Thoracic aorta (tissue), 2 donors: ENCODE measurements at places on chromosomes 5 and 9.

GRCh38 chr9:38368731-38369130, 23.8 kb upstream of the ALDH1B1 start:
- no peaks in the 10 kb centered on the region for H3K36me3 ChIP-seq
- no peaks in the 10 kb centered on the region for H3K4me1 ChIP-seq
- H3K27me3 ChIP-seq, result no peaks in the 10 kb centered on the region

DNA sequence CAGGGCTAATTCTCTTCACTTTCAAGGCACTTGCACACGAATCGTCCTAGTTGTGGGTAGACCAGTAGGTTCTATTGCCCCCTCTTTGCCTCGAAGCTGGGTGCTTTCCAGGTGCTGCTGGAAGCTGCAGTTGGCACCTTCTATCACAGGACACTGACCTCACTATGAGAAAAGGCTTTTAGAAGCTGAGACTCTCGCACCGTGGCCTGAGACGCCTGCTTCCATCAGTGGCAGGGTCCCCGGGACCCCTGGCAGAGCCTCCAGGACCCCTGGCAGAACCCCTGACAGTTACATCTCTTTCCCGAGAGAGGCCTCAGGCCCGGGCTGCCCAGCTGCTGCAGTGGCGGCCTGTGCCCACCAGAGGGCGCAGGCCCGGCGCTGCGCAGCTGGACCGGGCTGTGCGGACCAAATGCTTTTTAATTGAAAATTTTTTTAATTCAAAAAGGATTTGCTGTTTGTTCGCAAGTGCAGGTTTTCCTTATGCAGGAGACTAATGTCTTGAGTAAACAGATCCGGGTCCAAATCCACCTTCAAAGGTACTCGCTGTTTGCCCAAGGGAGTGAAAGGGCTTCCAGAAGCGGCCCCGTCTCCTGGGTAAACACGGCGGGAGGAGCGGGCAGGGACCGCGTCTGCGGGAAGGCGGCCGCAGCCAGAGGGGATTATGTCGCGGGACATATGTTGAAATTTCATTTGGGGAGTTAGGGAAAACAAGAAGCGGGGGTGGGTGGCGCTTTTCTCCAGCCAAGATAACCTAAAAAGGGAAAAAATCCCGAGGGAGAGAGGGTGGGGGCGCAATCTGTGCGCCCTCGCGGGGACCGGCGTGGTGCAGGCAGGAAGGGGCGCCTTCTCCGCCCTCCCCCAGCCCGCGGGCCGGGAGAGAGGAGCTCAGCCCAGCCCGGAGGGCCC, 114.5 kb upstream of the LMX1B start:
- peaks cover 10% of the 10 kb centered on the region for H3K36me3 ChIP-seq
- H3K4me1 ChIP-seq, result peaks cover 4% of the 10 kb centered on the region
- peak overlapping the region; percentile 79 for H3K4me3 ChIP-seq
- DNase-seq, result no peak
- H3K27me3 ChIP-seq, result no peaks in the 10 kb centered on the region

DNA sequence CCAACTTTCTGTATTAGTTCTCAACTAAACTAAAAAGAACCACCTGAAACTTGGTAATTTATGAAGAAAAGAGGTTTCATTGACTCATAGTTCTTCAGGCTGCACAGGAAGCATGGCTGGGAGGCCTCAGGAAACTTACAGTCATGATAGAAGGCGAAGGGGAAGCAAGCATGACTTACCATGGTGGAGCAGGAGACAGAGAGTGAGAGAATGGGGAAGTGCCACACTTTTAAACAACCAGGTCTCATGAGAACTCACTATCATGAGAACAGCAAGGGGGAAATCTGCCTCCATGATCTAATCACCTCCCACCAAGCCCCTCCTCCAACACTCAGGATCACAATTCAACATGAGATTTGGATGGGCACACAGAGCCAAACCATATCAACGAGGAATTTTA, 123.5 kb downstream of the DEPDC1B start:
- H3K4me1 ChIP-seq, result no peaks in the 10 kb centered on the region
- no peak overlapping the region for H3K4me3 ChIP-seq
- no peak overlapping the region for H3K27ac ChIP-seq
- no peak for DNase-seq

- no peaks in the 10 kb centered on the region for H3K36me3 ChIP-seq
- no peaks in the 10 kb centered on the region for H3K27me3 ChIP-seq
- no peak for DNase-seq
- H3K4me1 ChIP-seq, result no peaks in the 10 kb centered on the region
Measured at GRCh38 chr5:169831331-169831730, 149.0 kb downstream of the INSYN2B start.

GRCh38 chr9:132175431-132175830, 13.6 kb downstream of the NTNG2 start:
- DNase-seq, result no peak

DNA sequence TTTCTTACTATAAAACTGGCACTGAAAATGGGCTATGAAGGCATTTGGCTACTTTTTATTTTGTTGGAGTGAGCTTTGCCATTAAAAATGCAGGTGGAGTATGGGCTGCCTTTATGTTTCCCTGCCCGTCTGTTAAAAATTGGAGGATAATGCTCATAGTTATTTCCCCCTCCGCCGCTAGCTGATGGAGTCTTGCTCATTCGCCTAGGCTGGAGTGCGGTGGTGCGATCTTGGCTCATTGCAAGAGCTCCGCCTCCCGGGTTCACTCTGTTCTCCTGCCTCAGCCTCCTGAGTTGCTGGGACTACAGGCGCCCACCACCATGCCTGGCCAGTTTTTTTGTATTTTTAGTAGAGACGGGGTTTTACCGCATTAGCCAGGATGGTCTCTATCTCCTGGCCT, 8.6 kb downstream of the G3BP1 start:
- no peak overlapping the region for H3K4me3 ChIP-seq
- no peaks in the 10 kb centered on the region for H3K36me3 ChIP-seq
- DNase-seq, result no peak
